ENCODE measurements at places on chromosomes 11 and 22.

GRCh38 chr22:49510718-49511117 is 317.0 kb downstream of the BRD1 start:
- DNase-seq = no peak

GRCh38 chr11:20770414-20770946 is 101.1 kb downstream of the NELL1 start:
- DNase-seq = no peak

DNA sequence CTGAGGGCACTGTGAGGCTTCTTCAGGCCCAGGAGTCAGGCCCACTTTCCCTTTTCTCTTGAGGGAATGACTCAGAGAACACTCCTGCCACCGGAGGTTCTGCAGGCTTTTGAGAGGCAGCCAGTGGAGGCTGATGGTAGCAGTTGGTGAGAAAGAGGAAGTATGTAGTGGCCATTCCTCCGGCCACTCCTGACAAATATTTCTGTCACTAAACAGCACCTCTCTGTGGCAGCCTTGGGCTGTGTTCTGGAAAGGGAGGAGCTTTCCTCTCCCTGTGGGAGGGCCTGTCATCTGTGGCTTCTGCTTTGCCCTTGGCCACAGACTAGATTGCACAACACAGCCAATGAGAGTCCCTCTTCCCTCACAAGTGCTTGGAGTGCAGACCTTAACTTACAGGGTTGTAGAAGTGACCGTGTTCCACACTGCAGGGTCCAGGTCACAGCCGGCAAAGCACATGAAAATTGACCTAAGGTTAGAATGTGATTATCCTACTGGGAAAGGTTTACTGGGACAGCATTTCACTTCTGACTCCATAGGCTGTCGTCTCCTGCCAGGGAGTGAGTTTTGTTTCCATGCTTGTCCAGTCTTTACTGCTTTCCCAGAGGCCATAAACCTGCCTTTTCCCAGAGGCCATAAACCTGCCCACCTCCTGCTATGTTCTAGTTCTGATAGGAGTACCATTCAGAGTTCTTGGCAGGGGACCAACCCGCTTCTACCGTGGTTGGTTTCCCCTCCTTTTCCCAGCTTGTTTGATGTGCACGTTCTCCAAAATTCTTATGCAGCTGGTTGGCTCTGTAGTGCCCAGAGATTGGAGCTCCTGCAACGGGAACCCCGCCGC is 33.3 kb downstream of the MARK2 start:
- peak; percentile 25 for DNase-seq

DNA sequence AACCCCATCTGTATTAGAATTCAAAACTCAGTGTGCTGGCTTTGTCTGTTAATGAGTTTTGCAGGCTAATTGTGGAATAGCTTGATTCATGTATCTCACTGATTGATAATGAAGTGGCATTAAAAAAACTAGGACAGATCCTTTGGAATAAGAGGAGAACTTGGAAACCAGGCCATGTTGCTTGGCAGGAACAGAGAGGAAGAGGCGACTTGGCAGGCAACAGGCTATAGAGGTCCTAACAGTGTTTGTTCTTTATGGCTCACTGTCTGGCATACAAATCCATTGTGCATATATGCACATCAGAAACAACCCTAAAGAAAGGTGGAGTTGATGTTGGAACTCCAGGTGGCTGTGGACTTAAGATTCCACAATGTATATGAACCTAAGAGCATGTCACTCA is 17.4 kb upstream of the OR9I1 start:
- no peak for DNase-seq

- no peak for DNase-seq
Measured at GRCh38 chr11:20450829-20451228, 63.3 kb downstream of the PRMT3 start.

- DNase-seq = no peak
Measured at GRCh38 chr11:61092280-61092766, 10.0 kb upstream of the CD5 start.

- no peak for DNase-seq
Measured at GRCh38 chr11:1302461-1303125, 6.8 kb downstream of the TOLLIP start.

GRCh38 chr11:26011474-26011873 is 320.5 kb upstream of the ANO3 start:
- no peak for DNase-seq

DNA sequence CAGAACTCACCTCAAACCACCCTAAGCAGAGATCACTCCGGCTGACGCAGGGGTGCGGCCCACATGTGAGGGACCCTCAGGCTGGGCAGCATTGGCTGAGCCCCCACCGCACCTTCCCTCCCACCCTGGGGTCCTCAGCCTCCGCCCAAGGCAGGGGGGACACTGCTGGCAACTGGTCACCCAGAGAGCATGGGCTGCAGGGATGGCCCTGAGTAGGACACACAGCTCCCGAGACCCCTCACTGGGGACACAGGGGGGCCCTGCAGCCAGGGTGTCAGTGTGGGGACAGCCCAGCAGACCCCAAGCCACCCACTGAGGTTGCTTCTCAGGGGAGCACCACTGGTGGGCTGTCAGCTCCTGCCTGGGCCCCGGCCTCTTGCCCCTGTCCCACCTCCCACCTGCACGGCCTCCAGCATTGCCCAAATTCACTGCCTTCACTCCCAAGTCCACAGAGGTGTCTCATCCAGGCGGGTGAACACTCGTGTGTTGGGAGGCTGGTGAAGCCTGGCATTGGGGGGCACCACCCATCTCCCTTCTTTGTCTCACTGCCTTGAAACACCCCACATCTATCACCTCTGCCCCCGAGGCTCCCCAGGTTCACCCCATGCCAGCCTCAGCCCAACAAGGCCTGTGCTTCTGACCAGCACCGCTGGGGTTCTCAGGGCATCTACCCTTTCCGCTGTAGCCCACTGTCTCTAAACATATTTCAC is 4.7 kb downstream of the C11orf21 start:
- DNase-seq = no peak

GRCh38 chr11:119319700-119320239 is 2.8 kb upstream of the MCAM start:
- no peak for DNase-seq

GRCh38 chr11:1530686-1531448 is 41.2 kb downstream of the DUSP8 start:
- DNase-seq = no peak

GRCh38 chr22:19183216-19183615 is 4.7 kb upstream of the SLC25A1 start:
- DNase-seq = no peak

DNA sequence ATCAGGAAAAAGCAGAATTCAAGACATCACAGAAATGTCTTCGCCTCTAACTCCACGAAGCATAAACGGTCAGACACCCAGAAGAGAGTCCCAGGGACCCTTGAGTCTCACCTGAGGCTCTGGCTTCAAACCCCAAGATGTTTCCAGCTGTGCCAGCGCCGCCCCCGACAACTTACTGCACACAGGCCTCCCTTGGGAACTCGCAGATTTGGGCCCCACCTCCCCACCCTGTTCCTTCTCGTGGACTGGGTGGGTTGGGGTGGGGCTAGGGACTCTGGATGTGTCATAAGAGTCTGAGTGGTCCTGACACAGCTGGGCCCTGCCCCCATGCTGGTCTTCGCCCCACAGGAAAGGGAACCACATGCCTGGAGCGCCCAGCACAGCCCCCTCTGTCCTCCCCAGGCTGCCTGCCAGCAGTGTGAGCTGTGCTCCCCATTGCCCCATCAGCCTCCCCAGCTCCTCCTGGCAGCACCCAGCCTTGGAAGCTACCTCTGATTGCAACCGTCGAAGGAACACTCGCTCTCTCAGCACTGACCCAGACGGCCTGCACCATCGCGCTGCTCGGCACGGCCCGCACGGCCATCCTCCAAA is 147.5 kb downstream of the CRYBB2 start:
- no peak for DNase-seq

GRCh38 chr11:71112990-71113389 is 139.4 kb downstream of the SHANK2 start:
- DNase-seq = no peak

- no peak for DNase-seq
Measured at GRCh38 chr11:65425971-65426838, 3.6 kb downstream of the NEAT1 start.

DNA sequence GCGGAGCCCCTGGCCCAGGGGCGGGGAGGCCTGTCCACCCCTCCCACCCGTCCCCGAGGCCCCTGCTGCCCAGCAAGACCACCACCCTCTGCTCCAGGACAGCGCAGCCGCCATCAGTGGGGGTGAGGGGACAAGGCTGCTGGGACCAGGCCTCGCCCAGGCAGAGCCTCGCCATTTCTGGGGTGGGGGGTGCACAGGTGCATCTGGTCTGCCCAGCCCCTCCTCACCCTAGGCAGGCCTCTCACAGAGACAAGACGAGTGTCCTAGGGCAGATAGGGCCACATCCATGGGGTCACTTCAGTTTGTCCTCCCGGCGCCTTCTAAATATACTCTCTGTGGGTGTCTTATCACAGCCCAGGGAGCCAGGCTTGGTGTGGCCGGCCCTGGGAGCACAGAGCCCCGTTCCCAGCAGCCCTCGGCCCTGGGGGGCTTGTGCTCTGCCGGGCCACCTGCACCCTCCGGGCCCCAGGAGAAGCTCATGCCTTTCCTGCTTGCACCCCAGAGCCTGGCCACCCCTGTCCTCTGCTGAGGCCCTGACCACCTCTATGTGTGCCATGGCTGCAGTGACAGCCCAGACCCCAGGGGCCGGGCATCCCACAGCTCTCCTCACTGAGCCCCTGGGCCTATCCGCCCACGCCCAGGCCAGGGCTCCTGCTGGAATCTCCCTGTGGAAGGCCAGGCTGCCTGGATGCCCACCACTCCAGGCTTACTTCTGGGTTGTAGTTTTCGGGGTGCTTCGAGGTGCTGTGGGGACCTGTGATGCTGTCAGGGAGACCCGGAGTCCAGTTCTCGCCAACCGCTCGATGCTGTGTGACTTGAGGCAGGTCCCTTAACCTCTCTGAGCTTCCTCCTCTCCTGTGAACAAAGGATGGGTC is 70.8 kb downstream of the KCNQ1 start:
- no peak for DNase-seq

DNA sequence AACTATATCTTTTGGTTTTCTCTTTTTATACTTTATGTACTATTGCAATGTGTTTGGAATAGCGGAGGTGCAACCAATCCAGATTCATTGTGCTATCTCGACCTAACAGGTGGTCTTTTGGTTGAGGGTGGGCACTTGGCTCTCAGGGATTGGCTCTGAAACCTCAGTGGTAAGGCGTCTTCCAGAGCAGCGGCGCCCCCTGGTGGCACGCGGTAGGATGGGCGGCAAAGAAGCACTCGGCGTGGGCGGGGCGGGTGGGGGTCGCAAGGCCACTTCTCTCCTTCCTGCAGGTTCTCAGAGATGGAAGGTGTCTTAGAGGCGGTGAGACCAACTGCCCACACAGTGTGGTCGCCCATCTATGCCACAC is 19.2 kb upstream of the PLET1 start:
- DNase-seq = peak; percentile 76

GRCh38 chr11:7582338-7582985 is 68.7 kb downstream of the PPFIBP2 start:
- DNase-seq = no peak

GRCh38 chr11:109109571-109110315 is 312.2 kb upstream of the C11orf87 start:
- DNase-seq = no peak

DNA sequence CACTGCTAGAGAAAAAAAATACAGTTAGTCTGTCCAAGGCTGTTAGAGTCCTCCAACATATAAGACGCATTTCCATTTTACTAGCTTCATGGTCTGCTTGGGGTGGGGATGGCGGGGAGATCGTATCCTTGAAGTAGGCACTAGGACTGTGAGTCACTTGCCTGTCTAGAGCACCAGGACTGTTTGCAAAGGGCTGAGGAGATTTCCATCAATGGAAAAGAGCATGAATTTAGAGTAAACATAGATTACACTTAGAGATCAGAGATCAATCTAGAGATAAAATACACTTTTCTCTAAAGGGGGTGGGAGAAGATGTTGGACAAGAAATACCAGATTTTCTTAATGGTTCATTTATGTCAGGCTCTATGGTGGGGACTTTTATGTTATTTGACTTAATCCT is 1.7 kb upstream of the MS4A7 start:
- DNase-seq = no peak

GRCh38 chr11:46278387-46279125 is 1.1 kb downstream of the CREB3L1 start:
- peak; percentile 13 for DNase-seq

GRCh38 chr11:19853920-19854319 is 141.3 kb downstream of the NAV2 start:
- no peak for DNase-seq

Measured in activated gamma-delta T cell treated with Interleukin-2 at 50 U/mL for 16 hours (primary cell).